ENCODE measurements at places on chromosomes 7 and 10.

DNA sequence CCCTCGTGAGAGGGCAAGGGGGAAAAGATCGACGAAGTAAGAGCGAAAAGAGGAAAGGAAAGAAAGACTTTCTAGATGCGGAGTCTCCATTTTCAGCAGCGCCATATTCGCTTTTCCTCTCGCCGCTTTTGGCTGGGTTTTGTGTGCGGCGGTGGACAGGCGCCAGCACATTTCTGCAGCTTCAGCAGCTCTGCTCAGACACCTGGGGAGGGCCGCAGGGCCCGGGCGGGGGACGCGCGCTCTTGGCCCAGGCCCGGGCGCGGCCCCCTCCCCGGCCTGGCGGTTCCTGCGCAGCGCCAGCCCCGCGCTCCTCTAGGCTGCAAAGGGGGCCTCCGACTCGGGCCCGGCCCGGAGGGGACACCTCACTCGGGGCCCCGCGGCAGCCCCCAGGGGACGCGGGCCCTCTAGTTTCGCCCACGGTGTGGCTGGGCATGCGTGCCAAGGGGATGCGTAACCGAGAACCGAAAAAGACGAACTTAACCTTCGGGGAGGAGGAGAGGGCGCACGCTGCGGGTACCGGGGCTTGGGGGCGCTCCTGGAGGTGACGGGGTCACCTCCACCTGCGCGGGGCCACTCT lies 34.5 kb upstream of the EBLN1 start:
- DNase-seq: peak; percentile 54

GRCh38 chr7:130322615-130323014 lies 22.0 kb upstream of the CPA5 start:
- no peak for DNase-seq

- no peak for DNase-seq
Measured at GRCh38 chr7:159088016-159088865, 56.4 kb downstream of the VIPR2 start.

DNA sequence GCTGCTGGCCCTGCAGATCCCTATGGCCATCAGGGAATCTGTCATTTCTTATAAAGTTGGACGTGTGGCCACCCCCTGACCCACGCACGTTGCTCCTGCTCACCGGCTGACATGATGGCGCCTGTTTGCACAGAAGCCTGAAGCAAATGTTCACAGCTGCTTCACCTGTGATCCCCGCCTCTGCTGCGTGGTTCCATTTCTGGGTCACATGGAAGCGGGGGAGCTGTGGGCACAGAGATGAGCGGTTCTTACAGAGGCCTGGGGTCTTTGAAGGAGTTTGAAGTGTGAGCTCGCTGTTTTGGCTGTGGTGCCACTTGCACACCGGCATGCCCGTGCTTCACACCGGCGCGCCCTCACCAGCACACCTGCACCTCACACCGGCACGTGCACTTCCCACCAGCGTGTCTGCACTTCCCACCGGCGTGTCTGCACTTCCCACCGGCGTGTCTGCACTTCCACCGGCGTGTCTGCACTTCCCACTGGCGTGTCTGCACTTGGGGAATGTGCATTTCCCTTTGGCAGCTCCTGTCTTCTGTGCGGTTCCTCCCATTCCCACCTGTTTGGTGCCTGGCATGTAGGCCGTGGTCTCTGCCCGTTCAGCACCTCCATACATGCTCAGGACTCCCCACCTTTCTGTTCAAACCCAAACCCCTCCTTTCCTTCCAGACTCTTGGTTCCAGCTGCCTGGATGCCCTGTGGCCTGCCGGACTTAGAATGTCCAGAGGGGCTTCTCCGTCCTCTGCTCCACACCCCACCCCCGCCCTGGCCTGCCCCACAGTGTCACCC lies 86.7 kb downstream of the INPP5A start:
- no peak for DNase-seq

DNA sequence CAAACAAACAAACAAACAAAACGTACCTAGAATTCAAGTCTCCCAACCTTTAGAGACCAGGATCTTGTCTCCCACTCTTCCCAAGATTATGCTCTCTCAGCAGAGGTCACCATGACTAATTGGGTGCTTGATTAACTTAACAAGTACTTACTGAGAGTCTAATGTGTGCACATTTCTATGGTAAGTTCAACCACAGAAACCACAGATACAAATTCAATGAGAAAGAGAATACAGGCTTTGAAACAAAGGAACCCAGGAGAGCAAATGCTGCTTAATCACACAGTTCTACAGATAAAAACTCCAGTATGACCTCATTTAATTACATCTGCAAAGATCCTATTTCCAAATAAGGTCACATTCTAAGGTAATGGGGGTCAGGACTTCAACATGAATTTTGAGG lies 142.8 kb downstream of the DNAJC1 start:
- no peak for DNase-seq

GRCh38 chr7:129368389-129368986 lies 65.7 kb upstream of the STRIP2 start:
- DNase-seq: peak; percentile 1

- no peak for DNase-seq
Measured at GRCh38 chr10:3499120-3499519, 285.9 kb downstream of the KLF6 start.

- no peak for DNase-seq
Measured at GRCh38 chr7:152451356-152451755, 15.6 kb upstream of the KMT2C start.

DNA sequence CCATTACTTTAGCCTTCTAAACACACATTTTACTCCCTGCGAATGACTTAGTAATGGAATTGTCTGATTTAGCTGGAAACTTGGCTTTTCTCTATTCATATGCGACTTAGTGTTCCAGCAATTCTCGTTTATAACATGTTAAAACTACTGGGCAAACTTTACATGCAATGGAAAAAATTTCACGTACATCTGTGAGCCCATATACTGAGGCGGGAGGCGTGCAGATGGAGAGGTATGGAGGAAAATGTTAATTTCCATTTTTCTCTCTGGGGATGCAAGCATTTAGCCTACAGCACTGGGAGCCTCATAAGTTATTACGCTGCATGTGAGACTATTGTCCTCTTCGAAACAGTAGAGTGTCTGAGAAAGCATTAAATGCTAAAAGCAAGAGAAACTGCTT lies 591.5 kb upstream of the ANKRD30A start:
- no peak for DNase-seq

GRCh38 chr7:16648551-16648950 lies 2.6 kb downstream of the BZW2 start:
- DNase-seq: no peak

GRCh38 chr10:102300278-102300843 lies 55.0 kb downstream of the GBF1 start:
- no peak for DNase-seq

DNA sequence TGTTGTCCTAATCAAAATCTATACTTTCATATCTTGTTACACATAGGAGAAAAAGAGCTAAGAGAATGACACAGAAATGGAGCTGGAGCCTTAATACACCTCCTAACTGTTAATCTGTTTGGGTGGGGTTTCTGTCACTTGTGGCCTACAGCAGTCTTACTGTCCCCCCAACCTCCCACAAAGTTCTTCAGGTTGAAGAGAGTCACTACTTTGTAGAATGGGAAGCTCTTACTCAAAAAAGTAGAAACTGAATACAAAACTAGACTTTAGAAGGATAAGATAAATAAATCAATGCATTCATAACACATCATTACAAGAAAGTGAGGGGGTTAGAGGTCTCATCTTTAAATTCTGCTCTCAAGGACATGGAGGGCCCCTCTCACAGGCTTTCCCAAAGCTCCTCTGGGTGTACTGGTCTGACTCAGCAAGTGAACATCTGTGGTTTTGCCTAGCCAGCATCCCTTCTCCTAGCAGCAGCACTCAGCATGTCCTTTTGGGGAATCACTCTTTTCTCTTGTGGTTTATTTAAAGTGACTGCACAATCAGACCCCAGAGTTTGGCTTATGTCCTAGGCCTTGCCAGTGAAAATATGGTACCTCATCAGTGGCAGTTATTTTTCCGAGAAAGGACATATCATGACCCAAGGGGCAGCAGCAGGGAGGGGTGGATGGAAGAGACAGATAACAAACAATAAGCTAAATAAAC lies 2.0 kb upstream of the BLVRA start:
- no peak for DNase-seq

- no peak for DNase-seq
Measured at GRCh38 chr10:70090951-70091350, 38.3 kb downstream of the MACROH2A2 start.

Data from CD4-positive, alpha-beta T cell treated with Interferon alpha-2 for 1 hour (primary cell).